ENCODE measurements at places on chromosomes 2 and 18.

GRCh38 chr2:95019572-95019971 lies 5.9 kb upstream of the MAL start:
- no peak for DNase-seq

DNA sequence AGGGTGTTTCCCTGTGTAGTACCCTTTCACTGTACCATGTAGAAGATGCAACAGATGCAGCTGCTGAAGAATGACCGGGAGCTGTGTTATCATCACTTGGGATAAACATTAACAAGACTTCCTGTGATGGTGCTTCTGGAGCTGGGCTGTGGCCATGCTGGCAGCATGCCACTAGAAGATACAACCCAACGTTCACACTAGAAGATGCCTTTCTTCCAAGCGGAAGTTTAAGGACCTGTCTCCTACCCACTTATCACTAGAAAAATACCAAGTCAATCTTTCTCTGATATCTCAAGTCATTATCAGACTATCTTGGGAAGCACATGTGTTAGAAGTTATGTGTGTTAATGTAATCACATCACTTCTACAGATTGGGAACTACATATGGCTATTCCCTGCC lies 953.5 kb downstream of the CNTNAP5 start:
- no peak for DNase-seq

DNA sequence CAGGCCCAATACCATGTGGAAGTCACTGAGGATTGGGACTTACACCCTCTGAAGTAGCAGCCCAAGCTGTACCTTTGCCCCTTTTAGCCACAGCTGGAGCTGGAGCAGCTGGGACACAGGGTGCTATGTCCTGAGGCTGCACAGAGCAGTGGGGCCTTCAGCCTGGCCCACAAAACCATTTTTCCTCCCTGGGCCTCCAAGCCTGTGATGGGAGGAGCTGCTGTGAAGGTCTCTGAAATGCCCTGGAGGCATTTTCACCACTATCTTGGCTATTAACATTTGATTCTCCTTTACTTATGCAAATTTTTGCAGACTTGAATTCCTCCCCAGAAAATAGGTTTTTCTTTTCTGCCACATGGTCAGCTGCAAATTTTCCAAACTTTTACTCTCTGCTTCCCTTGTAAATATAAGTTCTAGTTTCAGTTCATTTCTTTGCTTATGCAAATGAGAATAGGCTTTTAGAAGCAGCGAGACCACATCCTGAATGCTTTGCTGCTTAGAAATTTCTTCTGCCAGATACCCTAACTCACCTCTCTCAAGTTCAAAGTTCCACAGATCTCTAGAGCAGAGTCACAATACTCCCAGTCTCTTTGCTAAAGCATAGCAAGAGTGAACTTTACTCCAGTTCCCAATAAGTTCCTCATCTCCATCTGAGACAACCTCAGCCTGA lies 213.8 kb upstream of the MGAT5 start:
- no peak for DNase-seq

- no peak for DNase-seq
Measured at GRCh38 chr18:63346480-63347183, 20.4 kb downstream of the KDSR start.

DNA sequence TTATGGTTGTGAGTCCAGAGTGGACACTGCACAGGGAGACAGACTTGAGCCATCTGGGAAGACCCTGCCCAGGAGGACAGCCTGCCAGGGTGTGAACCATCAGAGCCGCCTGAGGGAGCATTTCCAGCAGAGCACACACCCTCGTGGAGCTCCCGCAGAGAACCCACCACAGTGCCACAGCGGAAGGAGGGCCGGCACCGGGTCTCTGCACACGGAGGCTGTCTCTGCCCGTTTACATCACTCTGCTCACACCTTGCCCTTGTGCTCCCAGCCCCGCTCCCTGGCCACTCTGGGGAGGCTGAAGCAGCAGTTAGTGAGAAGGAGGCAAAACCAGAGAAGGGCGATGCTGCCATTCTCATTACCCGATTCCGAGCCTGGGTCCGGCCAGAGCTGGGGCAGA lies 161.9 kb downstream of the KLHL29 start:
- DNase-seq, result no peak

- DNase-seq, result no peak
Measured at GRCh38 chr2:208426412-208427045, 19.9 kb downstream of the PTH2R start.

- peak; percentile 14 for DNase-seq
Measured at GRCh38 chr18:9281780-9282179, 52.8 kb upstream of the TWSG1 start.

DNA sequence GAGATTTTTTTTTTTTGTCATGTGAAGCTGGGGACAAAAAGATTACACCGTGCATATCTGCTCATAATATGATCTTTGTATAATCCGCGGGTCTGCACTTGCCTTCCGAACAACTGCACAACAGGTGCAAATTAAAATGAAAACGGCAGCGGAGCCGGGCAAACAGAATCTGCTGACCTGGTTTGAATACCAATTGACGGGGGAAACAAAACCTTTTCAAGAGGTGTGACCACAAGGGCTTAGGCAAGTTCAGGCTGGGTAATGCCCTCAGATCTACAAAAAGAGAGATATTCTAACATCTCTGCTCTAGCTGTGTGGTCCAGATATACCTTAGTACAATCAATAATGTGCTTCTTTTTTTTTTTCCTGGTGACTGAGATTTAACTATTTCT lies 88.5 kb downstream of the ZEB2 start:
- no peak for DNase-seq

DNA sequence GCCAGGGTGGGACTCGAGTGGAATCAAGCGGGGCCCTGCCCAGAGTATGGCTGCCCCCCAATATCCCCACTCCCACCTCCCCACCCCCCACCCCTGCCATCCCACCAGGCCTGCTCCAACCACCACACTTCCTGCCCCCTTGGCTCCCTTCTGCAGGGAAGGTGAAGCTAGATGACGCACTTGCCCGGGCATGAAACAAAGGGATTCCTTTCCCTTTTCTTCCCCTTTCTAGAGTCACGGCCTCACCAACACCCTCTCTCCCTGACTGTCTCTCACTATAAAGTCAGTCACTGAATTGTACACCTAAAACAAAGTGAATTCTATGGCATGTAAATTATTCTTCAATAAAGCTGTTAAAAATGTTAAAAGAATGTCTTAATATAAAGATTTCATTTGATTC lies 16.0 kb downstream of the ZBTB7C start:
- DNase-seq, result no peak

GRCh38 chr2:215775106-215775505 lies 238.2 kb downstream of the MREG start:
- no peak for DNase-seq

- no peak for DNase-seq
Measured at GRCh38 chr2:200428961-200429665, 80.8 kb downstream of the KCTD18 start.

- no peak for DNase-seq
Measured at GRCh38 chr2:204329532-204329931, 215.7 kb upstream of the PARD3B start.

DNA sequence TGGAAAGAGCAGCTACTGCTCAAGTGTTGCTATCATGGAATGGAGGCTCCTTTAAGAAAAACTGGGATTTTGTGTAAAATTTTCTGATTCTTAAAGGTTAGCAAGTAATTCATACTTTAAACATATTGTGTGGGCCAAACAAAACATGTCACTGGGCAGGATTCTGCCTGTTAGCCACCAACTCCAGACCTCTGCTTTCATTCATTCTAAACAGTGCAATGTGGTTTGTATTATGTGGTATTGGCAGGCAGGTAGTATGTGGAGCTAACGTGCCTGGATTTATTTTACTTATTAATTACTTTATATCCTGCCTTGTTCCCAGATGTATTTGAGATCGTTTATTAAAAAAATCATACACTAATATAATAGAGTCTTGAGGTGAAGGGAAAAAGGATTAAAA lies 1521.3 kb upstream of the ACVR2A start:
- DNase-seq, result no peak

GRCh38 chr2:42865884-42866881 lies 73.8 kb upstream of the HAAO start:
- DNase-seq, result no peak

- DNase-seq, result no peak
Measured at GRCh38 chr2:142725386-142725785, 152.1 kb upstream of the KYNU start.

DNA sequence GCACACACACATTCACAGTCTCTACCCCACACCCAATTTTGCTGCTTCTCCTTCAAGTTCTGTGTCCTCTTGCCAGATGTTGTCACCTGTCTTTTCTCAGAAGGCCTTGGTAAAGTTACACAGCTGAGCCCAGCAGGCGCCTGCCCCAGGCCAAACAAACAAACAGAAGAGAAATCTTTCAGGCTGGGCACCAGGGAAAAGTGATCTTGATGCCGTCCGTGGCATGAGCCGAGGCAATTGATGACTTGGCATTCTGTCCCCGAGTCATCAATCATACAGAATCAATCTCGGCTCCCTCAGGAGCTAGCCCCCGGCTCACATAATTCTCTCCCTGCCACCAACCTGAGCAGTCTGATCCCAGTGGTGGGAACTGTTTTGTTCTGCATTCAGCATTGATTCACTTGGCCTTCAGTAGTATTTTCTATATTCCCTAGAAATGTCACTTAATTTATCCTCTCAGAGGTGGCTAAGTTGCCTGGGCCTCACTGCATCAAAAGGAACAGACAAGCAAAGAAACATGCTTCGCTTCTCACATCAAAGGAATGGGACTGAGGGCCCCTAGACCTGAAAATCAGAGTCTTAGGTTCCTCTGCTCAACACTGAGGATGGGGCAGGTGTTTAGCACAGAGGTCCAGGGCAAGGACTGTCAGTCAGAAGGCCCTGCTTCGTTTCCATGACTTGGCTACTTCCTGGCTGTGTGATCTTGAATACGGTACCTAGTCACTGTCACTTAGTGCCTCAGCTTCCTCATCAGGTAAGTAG lies 278.8 kb upstream of the CELF4 start:
- no peak for DNase-seq

DNA sequence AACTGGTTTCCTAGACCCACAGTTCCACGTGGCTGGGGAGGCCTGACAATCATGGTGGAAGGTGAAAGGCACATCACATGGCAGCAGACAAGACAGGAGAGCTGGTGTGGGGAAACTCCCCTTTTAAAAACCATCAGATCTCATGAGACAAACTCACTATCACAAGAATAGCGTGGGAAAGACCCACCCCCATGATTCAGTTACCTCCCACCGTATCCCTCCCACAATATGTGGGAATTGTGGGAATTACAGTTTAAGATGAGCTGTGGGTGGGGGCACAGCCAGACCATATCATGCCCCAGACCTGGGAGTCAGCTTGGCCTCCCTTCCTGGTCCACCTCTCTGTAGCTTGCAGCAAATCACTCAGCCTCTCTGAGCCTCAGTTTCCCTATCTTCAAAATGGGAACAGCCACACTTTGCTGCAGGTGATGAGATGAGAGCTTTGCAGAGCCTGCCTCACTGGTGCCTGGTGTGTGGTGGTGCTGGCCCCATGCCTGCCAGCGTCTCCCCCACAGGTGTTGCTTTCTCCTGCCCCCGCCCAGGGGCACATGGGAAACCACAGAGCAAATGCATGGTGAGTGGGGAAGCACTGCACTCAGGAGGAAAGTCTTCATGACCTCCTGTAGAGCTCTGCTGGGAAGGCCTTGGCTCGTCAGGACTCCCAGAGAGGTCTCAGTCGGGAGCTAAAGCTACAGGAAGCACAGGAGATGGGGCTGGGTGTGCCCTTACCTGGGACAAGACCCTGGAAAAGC lies 31.1 kb downstream of the GREB1 start:
- DNase-seq, result no peak

DNA sequence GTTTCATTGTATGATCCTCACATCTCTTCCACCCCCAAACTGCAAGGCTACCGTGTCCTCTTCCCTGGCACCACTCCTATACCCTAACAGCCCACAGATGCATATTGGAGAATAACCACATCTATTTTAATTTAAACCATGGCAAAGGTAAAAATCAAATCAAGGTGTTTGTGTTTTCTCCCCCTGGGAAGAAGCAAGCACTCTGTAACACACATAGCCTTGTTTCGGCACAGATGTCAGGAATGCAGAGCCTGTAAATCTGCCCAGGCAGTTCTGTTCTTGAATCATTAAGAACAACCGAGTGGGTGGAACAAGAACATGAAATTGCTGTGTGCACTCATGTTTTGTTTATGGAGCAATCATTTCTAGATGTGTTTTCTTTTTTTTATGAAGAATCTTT lies 6.8 kb upstream of the COX7A2L start:
- DNase-seq, result no peak

DNA sequence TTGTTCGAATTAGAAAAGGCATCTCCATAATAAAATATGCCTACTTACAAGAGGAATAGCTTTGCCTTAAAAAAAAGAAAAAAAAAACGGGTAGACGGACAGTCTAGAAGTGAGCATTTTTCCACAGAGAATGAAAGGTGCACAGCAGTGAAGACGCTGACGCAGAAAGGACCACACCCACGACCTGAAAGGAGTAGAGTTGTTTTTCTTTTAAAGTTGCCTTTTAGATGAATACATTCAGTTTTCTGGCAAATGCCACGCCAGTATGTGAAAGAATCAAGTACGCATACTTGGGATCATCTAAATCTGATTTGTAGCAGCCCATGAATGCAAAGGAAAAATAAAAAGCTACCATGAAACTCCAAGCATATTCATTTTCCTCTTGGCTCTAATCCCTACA lies 809.2 kb upstream of the SOX11 start:
- no peak for DNase-seq

GRCh38 chr2:120437604-120438000 lies 91.7 kb downstream of the INHBB start:
- no peak for DNase-seq

GRCh38 chr2:125979886-125980285 lies 676.1 kb upstream of the GYPC start:
- DNase-seq, result no peak

GRCh38 chr2:208359632-208359986 lies 47.0 kb upstream of the PTH2R start:
- DNase-seq, result no peak

DNA sequence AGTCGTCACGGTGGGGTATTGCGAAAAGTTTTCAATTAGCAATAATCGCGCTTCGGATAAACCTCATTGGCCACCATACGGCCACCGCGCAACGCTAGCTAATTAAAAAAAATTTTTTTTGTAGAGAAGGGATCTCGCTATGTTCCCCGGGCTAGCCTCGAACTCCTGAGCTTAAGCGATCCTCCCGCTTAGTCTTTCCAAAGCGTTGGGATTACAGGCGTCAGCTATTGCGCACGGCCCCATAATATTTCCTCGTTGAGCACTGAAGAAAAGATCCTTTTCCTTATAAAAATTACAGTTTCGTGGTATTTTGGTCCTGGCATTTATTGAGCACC lies 759 bp upstream of the ACTR1B start:
- peak; percentile 60 for DNase-seq

DNA sequence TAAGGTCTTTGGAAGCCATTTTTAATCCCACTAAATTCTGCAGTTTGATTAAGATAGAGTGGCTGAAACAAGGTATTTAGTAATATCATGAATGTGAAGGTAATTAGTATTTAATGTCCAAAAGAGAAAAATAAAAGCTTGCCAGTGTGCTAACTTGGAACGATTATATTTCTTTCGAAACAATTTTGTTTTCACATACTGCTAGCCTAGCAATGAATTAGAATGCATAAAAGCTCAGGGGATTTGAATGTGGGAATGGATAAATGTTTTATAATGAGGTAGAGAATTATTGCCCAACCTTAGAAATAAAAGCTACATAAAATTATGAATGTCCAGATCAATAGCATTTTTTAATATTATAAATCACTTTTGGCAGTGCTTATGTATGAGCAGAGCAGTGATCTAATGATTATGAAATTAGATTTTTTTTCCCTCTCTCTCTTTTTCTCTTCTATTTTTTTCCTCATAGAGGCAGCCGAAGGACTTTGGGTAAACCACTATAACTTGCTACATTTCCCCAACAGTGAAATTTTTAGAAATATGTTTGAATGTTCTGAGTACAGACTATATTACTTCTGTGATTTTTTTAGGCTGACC lies 75.5 kb downstream of the PLCL1 start:
- no peak for DNase-seq
